ENCODE measurements at places on chromosomes 2 and 18.

DNA sequence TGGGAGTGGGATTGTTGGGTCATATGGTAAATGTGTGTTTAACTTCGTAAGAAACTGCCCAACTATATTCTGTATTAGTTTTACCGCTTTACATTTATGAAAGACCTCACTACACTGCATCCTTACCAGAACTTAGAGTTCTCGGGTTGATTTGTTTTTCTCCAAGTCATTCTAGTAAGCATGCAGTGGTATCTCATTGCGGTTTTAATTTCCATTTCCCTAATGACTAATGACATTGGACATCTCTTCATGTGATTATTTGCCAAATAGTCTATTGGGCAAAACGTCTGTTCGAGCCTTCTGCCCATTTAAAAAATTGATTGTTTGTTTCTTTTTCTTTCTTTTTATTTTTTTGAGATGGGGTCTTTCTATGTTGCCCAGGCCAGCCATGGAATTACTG lies 6.8 kb downstream of the FBLN7 start:
- no peak for DNase-seq

GRCh38 chr2:39546937-39547336 lies 109.9 kb upstream of the MAP4K3 start:
- no peak for DNase-seq

DNA sequence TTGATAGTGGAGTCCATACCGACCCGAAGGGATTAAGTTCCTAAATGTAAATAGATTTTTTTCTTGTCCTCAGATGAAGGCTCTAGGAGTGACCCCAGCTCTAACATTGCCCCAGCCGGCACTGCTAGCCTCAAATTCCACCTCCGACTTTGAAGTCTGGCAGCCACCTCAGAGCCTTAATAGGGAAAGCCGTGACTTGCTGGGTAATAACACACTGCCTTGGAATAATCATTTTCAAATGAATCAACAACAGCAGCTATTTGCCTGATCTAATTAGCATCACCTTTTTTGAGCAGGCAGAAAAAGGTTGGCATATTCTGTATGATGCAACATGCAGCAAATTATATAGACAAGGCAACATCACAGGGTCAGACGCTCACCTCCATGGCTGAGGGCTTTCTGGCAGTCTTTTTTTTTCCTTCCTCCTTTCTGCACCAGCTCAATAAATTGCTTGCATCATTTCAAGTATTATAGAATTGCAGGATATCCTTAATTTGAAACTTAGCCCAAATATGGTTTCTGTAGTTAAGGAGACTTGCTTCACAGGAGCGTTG lies 276.5 kb upstream of the ATP5MC3 start:
- no peak for DNase-seq

DNA sequence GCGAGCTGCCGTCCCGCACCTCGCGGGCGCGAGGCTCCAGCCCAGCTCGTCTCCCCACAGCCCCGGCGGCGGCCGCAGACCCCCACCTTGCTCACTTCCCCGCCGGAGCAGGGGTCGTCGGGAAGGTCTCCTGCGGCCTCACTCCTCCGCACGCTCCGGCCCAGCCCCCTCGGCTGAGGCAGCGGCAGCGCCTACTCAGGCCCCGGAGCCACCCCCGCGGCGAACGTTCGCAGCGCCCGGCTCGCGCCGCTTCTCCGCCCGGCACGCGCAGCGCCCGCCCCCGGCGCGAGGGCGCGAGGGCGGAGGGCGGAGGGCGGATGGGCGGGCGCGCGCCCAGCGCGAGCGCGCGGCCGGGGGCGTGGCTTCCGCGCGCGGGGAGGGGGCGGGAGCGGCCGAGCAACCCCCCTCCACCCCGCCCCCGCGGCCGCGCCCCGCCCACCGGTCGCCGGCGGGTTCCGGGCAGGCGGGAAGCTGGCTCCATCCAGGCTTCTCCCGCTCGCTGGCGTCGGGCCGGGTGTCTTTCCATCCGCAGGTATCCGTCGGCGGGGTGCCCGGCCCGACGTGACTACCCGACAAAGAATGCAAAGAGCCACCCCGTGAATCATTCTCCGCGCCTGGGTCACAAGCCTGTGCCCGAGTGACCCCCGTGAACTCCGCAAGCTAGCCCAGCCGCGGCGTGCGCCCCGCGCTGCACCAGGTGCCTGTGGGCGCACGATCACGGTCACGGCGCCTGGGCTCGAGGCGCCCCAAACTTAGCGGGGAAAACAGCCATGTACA lies at the start of gene DTNB:
TSS of gene DTNB (minus strand) at position 278 of the 777 bp plus-strand sequence. CDS start 20,917 bp downstream, outside the sequence.
- DNase-seq = peak; percentile 79

- no peak for DNase-seq
Measured at GRCh38 chr18:23648940-23649607, 13.6 kb downstream of the ANKRD29 start.

- DNase-seq = no peak
Measured at GRCh38 chr18:63762518-63762917, 12.7 kb upstream of the SERPINB7 start.

GRCh38 chr18:11857177-11857887 lies 6.1 kb downstream of the CHMP1B start:
- DNase-seq = no peak

DNA sequence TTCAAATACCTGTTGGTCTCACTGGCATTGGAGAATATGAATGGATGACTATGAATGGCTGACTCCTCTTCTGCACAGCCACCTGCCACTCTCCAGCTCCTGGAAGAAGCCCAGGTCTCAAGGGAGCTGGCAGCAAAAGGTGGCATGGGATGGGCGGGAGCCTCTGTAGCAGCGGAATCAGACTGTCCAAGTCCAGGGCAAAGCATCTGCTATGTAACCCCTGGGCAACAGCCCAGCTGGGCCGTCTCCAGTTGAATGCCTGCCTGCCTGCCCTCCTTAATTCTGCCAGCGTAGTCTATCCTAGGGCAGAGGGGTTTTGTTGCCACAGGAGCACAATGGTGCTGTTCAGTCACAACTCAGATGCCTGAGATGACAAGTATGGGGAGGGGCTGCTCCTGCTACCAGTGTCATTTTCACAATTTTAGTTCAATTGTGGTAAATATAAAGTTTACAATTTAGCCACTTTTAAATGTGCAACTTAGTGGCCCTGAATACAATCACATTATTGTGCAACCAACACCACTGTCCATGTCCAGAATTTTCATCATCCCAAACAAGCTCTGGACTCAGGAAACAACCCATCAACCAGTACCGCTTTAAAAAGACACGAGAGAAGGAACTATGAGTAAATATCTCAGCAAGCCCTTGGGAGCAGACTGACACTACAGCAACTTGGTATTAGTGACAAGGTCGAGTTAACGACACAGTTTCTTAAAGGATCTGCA lies 115.2 kb downstream of the MYO5B start:
- DNase-seq = no peak

- no peak for DNase-seq
Measured at GRCh38 chr18:32714571-32715148, 58.2 kb downstream of the KLHL14 start.

DNA sequence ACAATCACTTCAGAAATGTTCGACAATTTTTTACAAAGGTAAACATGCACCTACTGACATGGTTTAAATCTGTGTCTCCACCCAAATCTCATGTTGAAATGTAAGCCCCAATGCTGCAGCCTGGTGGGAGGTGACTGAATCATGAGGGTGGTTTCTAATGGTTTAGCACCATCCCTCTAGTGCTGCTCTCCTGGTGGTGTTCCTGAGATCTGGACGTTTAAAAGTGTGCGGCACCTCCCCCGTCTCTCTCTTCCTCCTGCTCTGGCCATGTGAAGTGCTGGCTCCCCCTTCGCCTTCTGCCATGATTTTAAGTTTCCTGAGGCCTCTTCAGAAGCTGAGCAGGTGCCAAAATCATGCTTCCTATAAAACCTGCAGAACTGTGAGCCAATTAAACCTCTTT lies 28.3 kb downstream of the MAP3K2 start:
- DNase-seq = no peak

- DNase-seq = no peak
Measured at GRCh38 chr2:157267476-157267875, 10.0 kb downstream of the GALNT5 start.

- DNase-seq = no peak
Measured at GRCh38 chr2:26479131-26479788, 1.3 kb upstream of the OTOF start.

- DNase-seq = no peak
Measured at GRCh38 chr2:67515538-67515937, 118.4 kb downstream of the ETAA1 start.

DNA sequence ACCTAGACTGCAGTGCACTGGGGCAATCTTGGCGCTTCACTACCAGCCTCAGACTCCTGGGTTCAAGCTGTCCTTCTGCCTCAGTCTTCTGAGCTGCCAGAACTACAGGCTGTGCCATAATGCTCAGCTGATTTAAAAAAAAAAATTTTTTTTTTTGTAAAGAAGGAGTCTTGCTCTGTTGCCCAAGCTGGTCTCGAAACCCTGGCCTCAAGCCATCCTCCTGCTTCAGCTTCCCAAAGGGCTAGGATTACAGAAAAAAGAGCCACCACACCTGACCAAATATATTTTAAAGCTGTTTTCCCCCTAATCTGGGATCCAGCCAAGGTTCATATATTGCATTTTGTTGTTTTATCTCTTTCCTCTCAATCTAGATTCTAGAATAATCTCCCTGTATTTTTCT lies 82.2 kb downstream of the RAB31 start:
- no peak for DNase-seq

- DNase-seq = no peak
Measured at GRCh38 chr18:13447621-13448334, 229.2 kb downstream of the LDLRAD4 start.

- no peak for DNase-seq
Measured at GRCh38 chr2:175478096-175478768, 296.7 kb upstream of the ATP5MC3 start.

GRCh38 chr2:27149570-27150405 lies 984 bp downstream of the TCF23 start:
- DNase-seq = no peak

GRCh38 chr2:21175895-21176646 lies 52.3 kb downstream of the TDRD15 start:
- DNase-seq = no peak

GRCh38 chr2:101135412-101136296 lies 15.5 kb downstream of the TBC1D8 start:
- no peak for DNase-seq

DNA sequence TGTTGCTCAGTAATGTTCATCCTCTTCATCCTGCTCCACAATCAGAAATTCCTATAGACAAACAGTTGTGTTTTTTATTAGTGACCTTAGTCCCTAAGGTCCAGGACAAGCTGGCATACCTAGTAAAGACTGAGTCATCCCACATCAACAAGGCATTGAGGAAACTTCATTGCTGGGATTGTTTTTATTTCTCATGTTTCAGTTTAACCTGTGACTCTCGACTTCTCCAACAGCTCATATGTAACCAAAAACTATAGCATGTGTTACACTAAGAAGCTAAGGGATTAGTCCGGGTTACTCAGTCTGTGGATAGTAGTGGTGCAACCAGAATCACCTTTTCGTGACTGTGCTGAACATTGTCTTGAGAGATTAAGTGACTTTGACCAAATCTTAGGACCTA lies 292.1 kb downstream of the RDH14 start:
- no peak for DNase-seq

GRCh38 chr18:74419761-74420160 lies 37.3 kb downstream of the DIPK1C start:
- no peak for DNase-seq

GRCh38 chr2:170222298-170222697 lies 44.4 kb downstream of the MYO3B start:
- DNase-seq = no peak

- DNase-seq = no peak
Measured at GRCh38 chr2:173397539-173397938, 42.9 kb downstream of the CDCA7 start.

GRCh38 chr2:109239720-109240119 lies 110.7 kb downstream of the SH3RF3 start:
- DNase-seq = no peak

DNA sequence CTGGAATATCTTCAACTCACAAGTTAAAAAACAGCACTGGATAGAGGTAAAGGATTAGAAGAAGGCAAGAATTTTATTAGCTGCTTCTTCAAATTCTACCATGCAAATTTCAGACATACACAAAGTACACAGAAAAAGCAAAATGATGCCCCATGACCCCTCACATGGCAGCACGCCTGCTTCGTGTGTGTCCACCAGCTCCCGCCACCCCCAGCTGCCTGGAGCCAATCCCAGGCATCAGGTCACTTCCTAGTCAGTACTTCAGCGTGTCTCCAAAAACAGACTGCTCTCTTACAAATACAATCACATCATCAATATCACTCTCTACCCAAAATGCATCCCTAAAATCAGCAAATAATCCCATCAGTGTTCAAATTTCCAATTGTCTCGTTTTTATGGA lies 35.8 kb downstream of the IMPA2 start:
- no peak for DNase-seq

- no peak for DNase-seq
Measured at GRCh38 chr2:60529136-60529784, 24.2 kb downstream of the BCL11A start.

- no peak for DNase-seq
Measured at GRCh38 chr2:83595121-83595690, 863.9 kb downstream of the SUCLG1 start.
